ENCODE measurements at places on chromosomes 16 and 17.

DNA sequence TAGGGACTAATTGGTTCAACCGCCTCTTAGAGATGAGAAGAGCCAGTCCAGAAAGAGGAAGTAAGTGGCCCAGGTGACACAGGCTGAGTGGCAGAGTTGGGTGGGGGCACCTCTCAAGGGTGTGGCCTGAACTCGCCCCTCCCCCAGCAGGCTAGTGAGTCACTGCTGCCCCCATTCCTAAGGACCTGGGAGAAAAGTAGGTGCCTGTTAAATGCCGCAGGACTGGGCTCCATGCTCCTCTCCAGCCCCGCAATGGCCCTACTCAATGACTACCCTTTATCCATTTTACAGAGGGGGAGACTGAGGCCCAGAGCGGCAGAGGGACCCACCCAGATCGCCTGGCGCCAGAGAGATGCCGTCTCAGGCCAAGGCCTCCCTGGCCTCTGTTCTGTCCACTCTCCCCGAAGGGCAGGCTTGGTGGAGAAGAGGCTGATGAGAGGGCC lies 8.1 kb downstream of the TMEM235 start:
- no peak for DNase-seq

DNA sequence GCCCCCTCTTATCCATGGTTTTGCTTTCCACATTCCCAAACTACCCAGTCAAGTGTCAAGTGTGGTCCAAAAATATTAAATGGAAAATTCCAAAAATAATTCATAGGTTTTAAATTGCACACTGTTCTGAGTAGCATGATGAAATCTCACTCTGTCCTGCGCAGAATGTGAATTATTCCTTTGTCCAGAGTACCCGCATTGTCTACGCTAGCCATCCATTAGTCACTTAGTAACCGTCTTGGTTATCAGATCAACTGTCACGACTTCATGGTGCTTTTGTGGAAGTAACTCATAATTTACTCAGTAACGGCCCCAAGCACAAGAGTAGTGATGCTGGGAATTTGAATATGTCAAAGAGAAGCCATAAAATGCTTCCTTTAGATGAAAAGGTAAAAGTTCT lies 94.9 kb downstream of the SLC39A11 start:
- DNase-seq = no peak

DNA sequence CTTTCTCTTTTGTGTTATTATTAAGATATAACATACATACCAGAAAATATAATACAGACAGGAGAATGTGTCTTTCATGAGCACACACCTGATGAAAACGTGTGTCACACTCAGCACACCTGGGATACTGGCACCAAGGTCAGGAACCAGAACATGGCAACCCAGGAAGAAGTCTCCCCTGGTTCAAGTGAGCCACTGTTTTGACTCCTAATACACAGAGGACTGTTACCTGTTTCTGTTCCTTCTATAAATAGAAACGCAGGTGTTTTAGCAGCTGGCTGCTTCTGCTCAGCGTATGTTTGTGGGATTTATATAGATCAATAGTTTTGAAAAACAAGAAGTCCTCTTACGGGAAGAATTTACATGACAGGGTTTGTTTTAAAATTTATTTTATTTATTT lies 3.5 kb downstream of the SEC14L1 start:
- no peak for DNase-seq

- DNase-seq = peak; percentile 96
Observed at GRCh38 chr16:54459509-54460262, 173.1 kb upstream of the IRX3 start.

- DNase-seq = no peak
Observed at GRCh38 chr17:67912656-67913055, 83.6 kb downstream of the C17orf58 start.

GRCh38 chr16:59121411-59122261 lies 387.5 kb upstream of the GOT2 start:
- DNase-seq = peak; percentile 5

DNA sequence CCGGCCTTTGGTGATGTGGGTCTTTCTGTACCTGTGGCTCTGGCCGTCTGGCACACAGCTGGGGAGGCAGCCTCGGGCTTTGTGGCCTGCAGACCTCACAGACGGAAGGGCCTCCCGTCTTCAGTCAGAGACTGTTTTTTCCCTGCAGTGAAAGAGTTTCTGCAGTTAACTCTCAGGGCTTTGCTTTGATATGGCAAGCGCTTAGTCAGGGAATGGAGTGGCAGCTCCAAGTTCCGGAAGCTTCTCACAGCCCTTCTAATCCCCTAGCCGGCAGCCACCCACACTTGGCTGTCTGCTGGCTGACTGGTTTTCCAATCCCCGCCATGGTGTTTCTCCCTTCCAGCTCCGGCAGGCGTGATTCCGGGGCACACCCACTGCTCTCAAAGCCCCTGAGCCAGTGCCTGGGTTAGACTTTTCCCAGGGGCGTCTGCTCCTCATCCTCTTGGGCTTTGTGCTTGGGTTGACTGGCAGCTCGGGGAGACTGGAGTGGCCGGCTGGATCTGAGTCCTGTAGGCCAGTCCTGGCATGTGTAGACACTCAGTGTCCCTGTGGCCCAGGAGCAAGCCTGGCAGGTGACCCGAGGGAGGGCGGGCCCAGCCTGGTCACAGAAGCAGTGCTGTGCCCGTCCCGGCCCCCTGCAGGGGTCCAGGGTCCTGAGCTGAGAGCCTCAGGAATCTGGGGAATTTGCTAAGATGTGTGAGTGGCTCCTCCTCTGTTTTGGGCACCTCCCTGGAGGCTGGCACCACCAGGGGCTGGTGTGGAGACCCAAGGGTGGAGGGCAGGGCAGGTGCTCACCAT lies 29.9 kb downstream of the BAIAP2 start:
- DNase-seq = peak; percentile 28

GRCh38 chr17:57416369-57416768 lies 160.0 kb downstream of the MSI2 start:
- DNase-seq = no peak

DNA sequence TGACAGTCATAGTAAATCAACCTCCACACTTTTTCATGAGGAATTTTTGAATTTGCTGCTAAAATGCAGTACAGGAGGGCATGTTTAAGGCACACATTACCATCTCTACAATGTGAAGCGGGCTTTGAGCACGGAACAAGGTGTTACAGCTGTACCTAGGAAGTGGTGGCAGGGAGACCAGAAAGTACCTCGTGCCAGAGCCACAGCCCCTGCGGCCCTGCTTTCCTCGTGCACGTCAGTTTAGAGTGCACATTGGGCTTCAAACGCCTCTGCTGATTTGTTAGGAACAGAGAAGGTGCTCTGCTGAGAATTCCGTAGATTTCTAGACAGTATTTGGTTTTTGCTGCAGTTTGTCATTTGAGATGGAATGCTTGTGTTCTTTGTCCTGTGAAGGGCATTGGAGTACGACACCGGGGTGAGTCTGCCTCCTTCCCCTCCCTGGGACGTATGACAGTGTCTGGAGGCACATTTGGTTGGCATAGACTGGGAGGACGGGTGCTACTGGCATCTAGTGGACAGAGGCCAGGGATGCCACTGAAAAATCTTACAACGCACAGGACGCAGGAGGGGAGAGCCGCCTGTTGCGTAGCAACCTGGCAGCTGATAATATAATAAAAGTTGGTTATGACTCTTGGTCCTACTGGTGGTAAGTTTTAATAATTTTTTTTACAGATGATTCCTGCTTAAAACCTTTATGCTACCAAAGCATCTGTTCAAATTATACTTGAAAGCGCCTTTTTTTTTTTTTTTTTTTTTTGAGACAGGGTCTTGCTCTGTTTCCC lies 9.1 kb downstream of the FOXK2 start:
- DNase-seq = no peak
